Activated CD4-positive, alpha-beta T cell treated with anti-CD3 and anti-CD28 coated beads for 36 hours (primary cell): ENCODE measurements at places on chromosomes 4 and X. TPM values are rescaled to one million over a fixed set of nuclear protein-coding genes. Genes with fewer than 3 reads are reported as not detected.

Gene GAGE12E
- total RNA-seq = not detected

GRCh38 chrX:41382714-41383645 lies 49.0 kb downstream of the DDX3X start:
- DNase-seq = peak; percentile 40

GRCh38 chr4:6974138-6974848 lies 64.7 kb downstream of the TBC1D14 start:
- DNase-seq = peak; percentile 90

- DNase-seq = no peak
Observed at GRCh38 chr4:131509521-131509920, 1639.6 kb upstream of the PCDH10 start.

DNA sequence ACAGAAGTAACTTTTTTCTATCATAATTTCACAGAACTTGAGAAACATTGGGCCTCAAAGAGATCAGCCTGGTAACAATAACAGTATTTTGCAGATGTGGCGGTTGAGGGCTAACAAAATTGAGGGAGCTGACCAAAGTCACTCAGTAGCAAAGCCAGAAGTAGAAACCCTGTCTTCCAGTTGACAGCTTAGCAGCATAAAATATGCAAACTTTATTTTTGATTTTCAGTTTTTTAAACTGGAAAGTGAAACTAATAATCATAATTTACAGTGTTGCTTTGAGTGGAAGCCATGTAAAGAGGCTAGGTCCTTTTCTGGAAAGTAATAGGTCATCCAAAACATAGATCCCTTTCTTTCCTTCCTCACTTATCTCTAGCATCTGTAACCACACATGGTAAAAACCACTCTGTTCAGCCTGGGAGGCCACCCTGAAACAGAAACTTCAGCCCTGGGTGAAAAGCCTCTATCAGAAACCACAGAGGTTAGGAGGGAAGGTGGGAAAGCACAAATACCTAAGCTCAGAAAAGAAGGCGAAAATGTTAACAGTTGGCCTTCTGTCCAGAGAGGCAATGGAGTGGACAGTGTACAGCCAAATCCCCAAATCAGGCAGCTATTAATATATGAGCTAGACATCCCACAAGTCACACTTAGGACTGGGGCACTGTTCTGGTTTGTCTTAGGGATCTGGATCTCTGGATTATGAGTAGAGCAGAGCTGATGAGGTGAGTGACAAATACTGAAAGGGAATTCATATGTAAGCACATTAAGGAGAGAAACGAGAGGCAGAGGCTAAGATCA lies 61.1 kb upstream of the ARSJ start:
- no peak for DNase-seq

DNA sequence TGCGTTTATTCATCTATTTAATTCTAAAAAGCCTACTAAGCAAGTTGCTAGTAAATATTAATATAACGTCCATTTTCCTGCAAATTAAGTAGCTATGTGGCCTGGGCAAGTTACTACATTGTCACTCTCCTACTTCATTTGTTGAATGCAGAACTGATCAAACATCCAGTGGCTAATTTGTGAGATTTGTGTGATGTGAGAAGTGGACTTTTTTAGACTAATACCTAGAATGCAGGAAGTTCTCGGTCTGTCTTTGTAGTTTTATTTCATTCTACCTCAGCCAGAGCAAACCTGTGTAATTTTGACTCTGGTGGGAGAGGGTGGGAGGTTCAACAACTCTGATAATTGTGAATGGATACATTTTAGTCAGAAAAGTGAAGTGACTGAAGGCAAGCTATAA lies 840 bp downstream of the GUF1 start:
- DNase-seq = no peak

DNA sequence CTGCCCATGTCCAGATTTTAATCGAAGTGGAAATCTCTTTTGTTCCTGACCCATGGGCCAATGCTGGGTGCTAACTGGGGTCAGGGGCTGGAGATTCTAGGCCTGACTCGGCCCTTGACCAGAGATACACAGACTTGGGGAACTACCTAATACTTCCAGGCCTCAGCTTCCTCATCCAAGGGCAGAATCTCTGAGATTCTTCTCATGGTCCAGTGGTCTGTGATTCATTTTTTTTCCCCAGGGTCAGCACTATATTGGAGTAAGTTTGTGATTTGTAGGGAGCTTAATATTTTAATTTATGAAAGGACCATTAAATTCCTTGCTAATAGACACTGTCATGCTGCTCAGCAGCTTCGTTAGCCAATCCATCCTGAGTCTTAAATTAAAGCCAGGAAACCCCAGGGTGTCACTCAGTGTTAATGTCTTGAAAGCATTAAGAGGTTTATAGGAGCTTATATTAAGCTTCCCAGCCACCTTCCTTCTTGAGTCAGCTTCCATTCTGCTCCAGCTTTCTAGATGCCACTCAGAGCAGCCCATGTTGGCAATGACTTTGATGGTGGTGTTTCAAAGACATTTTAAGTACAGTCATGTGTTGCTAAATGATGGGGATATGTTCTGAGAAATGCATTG lies 27.0 kb upstream of the PROM1 start:
- DNase-seq = no peak

DNA sequence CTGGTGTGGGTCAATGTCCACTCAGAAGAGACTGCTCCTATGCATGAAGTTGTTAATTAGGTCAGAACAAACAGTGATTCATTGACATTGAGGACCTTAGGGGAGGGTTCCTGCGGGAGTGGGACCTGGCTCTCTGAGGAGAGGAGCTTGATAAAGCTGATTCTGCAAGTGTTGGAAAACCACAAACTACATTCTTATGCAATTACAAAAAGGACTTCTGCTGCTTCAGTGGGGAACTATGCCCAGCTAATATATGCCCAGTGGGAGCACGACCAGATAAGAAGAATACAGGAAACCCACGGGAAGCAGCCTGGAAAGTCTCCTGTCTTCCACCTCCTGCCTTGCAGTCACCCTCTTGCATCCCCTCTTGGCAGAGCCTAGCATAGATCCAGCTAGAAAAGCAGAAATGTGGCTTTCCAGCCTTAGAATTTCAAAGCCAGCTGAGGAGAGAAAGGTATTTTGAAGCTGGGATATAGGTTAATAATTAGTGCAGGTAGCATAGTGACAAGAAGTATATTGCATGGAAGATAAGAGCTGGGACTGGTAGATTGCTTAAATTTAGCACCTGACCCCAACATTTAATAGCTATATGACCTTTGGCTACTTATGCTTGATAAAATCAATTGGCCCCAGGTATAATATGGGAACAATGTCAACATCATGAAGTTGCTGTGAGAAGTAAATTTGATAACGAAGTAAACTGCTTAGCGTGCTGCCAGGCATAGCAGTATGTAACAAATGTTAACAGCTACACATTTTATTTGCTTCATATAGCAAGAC lies 34.9 kb upstream of the UGT8 start:
- no peak for DNase-seq

DNA sequence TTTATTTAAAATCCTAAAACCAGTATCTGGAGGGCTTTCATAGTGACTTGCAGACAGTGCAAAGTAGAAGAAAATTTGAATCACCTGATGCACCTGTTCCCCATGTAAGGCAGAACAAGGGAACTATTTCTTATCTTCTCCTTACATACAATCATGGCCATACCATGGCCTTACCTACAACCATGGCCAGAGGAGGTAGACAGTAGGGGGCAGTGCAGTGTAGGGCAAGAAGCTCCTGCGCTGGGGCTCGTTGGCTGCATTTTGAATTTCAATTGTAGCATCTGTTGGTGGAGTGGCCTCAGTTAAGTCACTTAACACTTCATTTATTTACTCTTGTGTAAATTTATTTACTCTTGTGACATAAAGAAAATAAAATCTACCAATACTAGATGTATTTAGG lies 33.0 kb downstream of the GALNTL6 start:
- DNase-seq = peak; percentile 43
